Activated gamma-delta T cell treated with Interleukin-2 at 50 U/mL for 16 hours (primary cell): ENCODE measurements at places on chromosomes 5 and 9.

DNA sequence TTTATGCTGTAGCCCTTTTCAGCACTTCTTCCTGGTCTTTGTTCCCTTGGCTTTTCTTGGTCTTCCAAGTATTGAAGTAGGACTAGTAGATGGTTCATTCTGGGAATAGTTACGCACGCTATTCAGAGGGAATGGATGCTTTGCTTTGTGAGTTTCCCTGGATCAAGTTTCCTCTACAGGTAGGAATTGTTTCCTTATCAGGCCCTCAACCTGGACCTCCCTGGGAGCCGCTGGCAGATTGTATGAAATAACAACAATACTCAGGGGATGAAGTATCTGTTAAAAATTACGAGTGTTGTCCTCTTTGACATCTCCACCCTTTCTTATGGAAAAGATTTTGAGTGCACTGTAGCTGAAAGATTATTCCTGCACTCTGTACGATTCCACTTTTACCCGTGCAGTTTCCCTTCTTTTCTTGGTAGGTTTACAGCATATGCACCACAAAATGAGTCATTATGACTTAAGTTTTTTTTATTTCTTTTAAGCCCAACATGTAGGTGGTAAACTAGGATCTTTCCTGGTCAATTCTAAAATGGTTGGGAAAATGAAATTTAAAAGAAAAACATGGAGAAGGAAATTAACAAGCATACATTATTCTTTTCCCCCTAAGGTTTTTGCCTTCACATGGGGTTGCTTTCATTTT lies 57.9 kb downstream of the ARHGAP26 start:
- no peak for DNase-seq

DNA sequence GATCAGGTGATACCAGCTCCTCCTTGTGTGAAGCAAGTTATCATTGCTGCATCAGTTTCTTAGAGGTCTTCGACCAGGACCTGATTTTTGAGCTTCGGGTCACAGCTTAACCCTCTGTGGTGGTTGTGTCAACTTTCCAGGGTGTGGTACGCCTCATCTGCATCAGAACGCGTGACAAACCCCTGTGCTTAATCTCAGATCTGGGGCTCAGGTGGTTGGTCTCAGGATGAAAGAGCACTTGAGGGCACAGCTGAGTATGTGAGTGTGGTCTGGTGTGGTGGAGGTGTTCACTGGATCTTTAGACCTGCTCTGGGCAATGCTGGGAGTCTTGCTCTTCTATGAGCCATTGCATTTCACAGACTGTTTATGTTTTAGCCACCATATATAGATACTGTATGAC lies 64.1 kb downstream of the OSTF1 start:
- peak; percentile 48 for DNase-seq

DNA sequence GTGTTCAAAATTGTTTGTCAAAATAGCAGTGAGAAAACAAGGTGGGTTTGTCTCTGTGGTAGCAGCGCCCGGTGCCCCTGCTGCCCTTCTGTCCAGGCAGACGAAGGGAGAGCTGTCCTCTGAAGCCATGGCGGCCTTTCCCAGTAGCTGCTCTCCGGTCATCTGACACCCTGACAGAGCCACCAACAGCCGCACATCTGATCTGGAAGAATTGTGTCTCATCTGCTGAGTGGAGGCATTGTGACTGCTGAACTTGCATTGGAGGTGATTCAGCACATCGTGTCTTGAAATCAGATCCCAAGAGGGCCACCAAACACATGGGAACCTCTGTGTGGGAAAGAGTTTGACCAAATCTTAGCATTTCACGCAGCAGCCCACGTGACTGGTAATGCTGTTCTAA lies 337.6 kb upstream of the IRX1 start:
- no peak for DNase-seq

- DNase-seq = no peak
Observed at GRCh38 chr5:173010547-173011464, 27.2 kb downstream of the ATP6V0E1 start.

DNA sequence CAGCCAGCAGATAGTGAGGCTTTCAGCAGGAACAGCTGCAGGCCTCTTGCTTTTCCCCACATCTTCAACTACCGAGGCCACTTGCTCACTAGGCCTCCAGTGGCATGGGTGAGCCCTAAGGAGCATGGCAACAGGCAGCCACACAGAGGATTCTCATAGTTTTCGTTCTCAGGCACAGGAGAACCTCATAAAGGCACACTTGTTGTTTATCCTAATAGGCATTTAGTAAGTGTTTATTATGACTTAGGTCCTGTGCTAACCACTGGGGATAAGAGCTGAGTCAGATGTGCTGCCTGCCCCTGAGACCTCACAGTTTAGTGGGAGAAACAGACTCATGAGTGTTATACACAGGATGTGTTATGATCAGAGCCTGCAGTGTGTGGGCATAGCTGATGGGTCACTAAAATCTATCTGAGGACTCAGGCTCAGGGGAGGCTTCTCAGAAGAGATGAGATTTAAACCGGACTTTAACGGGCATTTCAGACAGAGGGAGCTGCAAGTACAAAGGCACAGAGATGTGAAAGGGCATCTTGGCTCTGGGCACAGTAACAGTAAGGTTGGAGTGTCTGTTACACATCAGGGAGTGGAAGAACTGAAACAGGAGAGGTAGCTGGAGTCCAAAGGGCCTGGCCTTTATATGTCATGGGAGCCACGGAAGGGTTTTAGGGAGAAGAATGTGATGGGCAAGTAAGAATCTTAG lies 21.0 kb upstream of the HEMGN start:
- DNase-seq = no peak

GRCh38 chr5:88183255-88183654 lies 85.4 kb downstream of the TMEM161B start:
- no peak for DNase-seq

DNA sequence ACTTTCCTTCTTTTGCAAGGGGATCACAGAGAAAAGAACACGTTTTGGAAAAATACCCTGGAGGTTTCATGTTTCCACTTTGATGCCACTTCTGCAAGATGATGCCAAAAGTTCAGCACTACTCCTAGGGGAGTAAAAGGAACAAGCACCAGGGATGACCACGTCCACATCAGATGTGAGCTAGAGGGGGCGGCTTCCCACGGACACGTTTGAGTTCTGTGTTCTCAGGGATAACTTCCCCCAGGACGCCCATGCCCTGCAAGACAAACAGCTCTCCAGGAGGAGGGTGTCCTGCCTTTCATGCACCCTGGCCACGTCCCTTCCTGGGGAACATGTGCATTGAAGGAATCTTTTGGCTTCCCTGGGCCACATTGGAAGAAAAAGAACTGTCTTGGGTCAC lies 66.6 kb upstream of the TRIO start:
- no peak for DNase-seq

GRCh38 chr9:27347889-27348288 lies 50.9 kb upstream of the EQTN start:
- no peak for DNase-seq

DNA sequence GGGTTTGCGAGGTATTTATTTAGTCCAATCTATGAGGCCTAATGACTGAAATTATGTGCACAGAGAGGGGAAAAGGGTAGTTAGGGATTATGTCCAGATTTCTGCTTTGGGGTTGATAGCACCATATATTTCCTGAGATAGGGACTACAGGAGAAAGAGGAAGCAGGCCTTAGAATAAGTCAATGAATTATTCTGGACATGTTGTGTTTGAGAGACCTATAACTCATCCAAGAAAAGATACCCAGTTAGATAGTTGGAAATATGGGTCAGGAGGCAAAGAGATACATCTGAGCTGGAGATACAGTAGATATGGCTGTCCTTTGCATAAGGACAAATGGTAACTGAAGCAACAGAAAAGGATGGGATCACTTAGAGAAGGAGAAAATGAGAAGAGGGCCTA lies 53.1 kb downstream of the NR3C1 start:
- no peak for DNase-seq

DNA sequence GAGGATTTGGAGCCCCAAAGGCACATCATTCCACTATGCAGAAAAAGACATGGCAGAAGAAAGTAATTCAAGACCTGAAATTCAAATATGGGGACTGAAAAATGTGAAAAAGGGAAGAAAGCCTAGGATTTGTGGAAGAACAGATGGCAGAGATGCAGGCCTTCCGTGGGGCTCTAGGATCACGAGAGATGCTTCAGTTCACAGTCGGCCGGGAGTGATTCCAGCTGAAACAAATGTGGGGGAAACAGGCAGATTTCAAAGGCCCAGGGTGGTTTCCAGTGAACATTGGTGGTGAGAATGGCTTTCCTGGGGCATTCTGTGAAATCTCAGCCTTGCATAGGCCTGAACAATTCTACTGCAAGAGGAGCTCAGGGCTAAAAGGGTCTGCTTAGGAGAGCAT lies 34.6 kb upstream of the ZFR start:
- DNase-seq = no peak

- DNase-seq = no peak
Observed at GRCh38 chr5:179355976-179356974, 11.0 kb upstream of the ADAMTS2 start.

DNA sequence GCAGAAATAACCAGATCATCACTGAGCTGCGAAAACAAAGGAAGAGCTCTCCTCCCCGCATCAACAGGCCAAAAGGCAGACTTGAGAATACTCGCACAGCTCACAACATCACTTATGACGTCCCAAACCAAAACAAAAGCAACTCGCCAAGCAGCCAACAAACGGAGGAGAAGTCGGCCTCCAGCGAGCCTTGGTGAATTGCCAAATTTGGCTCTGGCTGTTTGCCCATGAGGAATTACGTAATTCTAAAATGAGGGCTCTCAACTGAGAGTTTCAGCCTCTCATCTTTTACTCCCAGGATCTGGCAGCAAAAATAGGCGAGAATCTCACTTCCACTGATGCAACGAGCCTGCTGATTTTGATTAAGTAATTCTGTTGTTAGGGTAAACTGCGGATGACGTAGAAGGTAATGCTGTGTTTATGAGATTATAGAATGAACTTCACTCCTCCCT lies 51.7 kb upstream of the SEMA6A start:
- DNase-seq = no peak

DNA sequence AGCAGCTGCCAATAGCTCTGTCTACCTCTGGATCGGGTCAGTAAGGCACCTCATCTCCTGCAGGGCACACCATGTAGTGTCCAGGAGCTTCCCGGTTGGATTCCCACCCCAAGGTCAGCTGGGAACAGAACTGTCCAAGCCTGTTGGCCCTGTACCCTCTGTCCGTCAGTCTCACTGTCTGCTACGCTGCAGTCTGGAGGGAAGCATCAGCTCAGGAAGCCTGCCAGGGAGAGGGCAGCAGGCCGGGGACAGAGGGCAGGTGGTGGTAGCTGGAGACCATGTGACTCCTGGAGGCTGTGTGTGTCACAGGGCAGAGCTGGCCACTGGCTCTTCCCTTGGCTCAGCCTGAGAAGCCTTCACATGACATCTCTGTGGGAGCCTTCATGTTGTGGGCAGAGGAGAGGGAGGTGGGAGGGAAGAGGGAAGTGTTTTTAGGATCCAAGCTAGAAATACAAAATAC lies 134.5 kb downstream of the SEC61B start:
- no peak for DNase-seq

GRCh38 chr5:105953616-105954015 lies 1717.1 kb downstream of the EFNA5 start:
- no peak for DNase-seq

DNA sequence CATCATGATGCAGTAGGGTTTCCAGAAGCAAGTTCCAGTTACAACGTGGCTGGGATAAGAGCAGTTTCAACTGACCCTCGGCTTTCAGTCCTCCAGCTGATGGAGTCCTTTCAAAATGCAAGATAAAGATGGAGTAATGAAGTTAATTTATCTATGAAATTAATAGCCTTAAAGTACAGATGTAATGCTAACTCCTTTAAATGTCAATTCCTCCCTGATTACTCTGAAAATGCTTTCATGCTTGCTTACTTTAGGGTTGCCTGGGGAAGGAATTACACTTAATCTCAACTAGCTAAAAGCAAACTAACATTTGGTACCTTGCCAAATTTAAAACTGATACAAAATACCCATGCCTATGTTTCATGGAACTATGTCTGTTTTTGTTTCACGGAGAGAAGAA lies 178.4 kb downstream of the KIAA0825 start:
- DNase-seq = no peak

DNA sequence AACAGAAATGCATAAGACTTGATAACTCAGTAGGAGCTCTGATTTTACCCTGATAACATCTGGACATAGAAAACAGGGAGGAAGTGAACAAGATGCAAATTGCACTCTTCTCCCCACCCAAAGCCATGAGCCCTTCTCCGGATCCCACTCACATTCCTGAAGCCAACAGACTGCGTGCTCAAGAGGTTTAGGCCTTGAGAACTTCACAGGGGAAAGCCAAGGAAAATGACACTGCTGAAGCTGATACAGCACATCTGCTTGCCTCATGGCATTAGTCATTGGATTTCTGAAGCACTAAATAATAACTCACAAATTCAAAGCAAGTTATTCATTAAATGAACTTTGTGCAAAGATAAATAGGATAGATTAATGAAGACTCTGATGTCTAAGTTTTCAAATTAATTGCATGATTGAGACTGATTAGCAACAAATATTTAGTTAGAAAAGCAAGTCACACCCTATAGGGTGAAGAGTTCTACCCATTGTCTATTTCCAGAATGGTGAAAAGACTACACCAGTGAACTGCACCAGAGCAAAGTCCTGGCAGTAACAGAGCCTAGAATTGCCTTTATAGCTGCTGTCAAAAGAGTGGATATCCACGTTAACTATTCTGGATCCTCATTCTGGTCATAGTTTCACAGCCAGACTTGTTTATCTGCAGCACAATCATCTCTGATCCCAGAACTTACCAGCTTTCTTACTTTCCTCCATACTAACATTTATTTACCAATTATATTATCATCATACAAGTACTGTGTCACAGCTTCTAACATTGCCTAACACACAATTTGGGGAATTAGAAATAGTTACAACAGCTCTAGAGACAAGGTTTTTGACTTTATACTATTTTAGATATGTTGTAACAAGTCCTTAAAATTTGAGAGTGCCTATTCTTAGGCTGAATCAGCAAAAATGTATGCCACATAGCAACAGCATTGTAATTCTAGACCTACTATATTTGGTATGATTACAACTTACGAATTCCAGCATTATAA lies 432.1 kb upstream of the RGMB start:
- no peak for DNase-seq

DNA sequence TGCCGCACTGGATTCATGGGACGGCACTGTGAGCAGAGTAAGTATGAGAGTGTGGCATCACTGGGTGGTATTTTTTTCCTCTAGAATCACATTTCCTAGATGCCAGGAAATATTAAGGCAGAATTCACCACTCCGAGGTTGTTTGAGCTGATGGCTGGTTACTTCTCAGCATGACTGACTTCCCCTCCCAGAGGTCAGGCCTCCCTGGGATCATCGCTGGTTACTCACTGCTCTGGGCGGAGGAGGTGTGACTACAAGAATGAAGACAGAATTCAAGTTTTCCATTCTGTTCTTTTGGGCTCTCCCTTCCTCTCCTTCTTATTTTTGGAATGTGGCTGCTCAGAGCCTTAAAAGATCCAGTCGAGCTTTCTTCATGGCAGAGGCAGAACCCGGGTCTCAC lies 76.6 kb upstream of the PRRC1 start:
- DNase-seq = no peak

GRCh38 chr5:167770461-167770860 lies 521.0 kb upstream of the WWC1 start:
- no peak for DNase-seq
